RWPE1 (cell line): ENCODE measurements at places on chromosomes 5 and 9.

GRCh38 chr5:154367101-154367500 lies 78.7 kb upstream of the SAP30L start:
- no peak for DNase-seq

DNA sequence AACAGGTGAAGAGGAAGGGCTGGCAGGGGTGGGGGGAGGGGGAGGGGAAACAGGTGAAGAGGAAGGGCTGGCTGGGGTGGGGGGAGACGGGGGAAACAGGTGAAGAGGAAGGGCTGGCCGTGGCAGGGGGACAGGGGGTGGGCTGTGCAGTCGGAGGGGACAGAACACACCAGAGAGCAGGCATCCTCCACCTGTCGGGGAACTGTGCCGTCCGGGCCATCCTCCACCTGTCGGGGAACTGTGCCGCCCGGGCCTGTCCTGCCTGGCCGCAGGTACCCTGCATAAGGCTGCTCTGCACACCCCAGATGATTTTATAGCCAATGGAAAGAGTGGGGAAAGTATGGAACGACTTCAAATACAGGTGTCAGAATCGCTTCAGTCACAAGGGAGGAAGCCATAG lies 32.5 kb upstream of the PPP1R26 start:
- DNase-seq, result no peak

DNA sequence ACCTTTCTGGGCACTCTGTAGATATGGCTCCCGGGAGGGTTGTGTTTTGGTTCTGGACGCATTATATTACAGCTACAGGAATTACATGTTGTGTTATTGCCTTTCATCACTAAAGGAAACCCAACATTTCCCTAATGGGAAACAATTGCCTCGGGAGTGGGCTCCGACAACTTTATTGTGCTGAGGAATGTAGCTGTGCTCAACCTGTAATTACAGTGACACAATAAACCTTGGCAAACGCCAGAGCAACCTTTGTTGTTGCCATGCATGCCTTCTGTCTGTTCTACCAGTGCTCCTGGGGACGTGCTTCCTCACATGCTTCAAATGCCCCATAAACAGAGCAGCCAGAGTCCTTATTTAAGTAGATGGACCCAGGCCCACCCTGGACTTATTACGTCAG lies 182.4 kb downstream of the DIRAS2 start:
- no peak for DNase-seq

GRCh38 chr5:135551593-135552447 lies 16.1 kb upstream of the NEUROG1 start:
- DNase-seq, result peak; percentile 84

DNA sequence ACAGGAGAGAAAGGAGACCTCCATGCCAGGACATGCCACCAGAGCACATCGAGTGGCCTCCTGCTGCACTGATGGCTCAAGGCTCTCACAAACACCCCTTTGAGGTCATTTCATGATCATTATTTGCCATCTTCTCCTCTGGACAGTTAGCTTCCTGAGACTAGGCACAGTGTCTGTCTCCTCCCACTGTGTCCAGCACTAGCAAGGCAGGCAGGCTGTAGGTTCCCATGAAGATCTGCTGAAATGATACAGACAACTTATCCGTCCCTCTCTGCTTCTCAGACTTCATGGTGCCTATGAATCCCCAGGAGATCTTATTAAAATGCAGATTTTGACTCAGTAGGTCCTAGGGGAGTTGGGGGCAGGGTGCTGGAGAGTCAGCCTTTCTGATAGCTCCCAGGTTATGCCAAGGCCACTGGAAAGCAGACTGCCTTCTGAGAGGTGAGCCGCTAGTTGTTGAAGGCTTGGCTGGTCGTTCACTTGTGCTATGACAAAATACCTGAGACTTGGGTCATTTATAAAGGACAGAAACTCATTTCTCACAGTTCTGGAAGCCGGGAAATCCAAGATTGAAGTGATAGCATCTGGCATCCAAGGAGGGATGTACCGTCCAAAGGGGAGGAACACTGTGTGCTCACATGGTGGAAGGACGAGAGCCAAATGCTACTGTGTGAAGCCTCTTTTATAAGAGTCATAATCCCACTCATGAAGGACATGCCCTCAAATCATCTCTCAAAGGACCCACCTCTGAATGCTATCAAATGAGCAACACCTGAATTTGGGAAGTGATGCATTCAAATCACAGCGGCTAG lies 183.4 kb downstream of the SPOCK1 start:
- DNase-seq, result no peak

GRCh38 chr9:12684974-12685373 lies 8.2 kb upstream of the TYRP1 start:
- DNase-seq, result no peak
